DMS79 (cell line): ENCODE measurements at places on chromosomes 2 and 18.
A peak's percentile ranks its signal among the peaks of the same experiment; 100 is the strongest.

DNA sequence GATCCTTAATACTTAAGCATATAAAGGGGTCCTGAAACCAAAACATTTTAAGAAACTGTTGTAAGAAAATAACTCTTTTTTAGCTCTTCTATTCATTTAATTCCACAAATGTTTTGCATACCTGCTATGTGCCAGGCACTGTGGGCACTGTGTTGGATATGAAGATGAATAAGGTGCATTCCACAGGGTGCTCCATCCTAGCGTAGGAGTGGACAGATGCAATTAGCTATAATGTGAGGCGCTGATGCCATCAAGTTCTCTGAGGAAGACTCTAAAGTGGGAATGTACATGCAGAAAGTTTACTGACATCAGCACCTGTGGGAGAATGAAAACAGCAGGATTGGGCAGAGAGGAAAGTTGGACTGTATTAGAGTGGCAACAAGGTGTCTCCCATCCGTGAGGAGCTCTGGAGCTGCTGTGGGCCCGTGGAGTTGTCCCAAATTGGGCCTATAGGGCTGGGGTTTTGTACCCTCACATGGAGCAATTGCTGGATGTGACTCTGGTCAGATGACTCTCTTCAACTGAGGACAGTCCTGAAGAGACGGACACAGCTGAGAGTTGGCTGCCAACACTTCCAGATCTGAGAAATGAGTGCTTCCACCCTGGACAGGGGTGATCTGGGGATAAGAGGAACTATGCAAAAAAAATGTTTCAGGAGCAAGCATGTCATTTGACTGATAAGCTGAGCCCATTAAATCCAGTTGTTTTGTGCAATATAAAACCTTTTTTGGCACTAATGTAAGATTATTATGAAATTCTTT is 22.3 kb downstream of the CD8A start:
- no peak for DNase-seq

- no peak for DNase-seq
Measured at GRCh38 chr2:109193807-109194619, 65.0 kb downstream of the SH3RF3 start.

GRCh38 chr2:24838541-24838940 is 45.3 kb downstream of the CENPO start:
- no peak for DNase-seq

DNA sequence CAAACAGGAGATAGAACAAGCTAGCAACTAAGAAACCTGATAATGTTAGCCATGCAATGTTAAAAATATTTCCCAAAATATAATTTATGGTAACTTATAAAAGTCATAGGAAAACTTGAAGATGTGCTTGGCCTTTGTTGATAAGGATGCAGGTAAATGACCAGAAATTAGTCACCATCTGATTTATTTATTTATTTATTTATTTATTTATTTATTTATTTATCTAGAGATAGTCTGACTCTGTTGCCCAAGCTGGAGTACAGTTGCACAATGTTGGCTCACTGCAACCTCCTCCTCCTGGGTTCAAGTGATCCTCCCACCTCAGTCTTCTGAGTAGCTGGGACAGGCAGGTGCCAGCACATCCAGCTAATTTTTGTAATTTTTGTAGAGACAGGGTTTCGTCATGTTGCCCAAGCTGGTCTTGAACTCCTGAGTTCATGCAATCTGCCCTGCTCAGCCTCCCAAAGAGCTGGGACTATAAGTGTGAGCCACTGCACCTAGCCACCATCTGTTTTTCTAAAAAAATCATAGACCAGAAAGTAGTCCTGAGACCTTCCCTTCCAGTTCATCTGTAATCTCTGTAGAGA is 109.5 kb downstream of the DHRS9 start:
- DNase-seq, result no peak

- no peak for DNase-seq
Measured at GRCh38 chr18:59383851-59384250, 24.8 kb upstream of the LMAN1 start.

DNA sequence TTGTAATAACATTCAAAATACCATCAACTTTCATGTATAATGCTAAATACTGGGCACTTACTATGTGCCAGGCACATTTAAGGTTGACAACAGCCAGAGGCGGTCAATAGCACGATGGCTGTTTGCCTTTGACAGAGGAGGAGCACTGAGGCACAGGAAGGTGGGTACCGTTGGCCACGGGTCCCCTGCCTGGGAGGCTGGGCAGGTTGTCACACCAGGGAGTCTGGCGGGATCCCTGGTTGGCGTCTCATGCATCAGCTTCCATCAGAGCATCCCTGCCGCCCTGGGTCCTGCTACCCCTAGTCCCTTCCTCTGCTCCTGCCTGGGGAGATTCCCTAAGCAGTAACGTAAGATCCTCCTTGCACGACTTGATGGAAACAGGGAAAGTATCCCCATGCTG is 19.4 kb downstream of the ALLC start:
- DNase-seq, result no peak

- DNase-seq, result no peak
Measured at GRCh38 chr2:20615466-20616241, 35.2 kb downstream of the HS1BP3 start.

- DNase-seq, result no peak
Measured at GRCh38 chr2:674321-674985, 2.8 kb downstream of the TMEM18 start.

GRCh38 chr2:50650403-50650810 is 381.5 kb downstream of the NRXN1 start:
- no peak for DNase-seq

DNA sequence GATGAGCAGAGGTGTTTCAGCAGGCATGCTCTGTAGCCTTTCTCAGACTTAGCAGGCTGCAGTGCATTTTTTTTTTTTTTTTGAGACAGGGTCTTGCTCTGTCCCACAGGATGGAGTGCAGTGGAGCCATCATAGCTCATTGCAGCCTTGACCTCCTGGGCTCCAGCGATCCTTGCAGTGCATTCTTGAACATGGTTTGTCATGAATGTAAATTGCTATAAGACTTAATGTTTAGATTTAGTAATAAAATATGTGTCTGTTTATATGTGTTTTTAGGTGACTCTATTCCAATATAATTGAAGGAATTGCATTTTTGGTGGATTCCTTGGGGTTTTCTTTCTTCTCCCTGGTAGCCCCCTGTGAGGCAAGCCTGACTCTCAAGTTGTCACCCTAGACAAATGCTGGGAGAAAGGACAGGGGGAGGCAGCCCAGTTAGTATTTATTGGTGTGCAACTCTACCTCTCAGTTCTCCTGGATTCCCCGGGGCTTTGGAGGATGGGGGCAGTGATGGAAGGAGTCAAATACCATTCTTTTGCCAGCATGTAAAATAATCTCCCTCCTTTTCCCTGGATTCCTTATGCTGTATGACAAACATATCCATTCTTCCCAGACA is 22.7 kb downstream of the LYPD6B start:
- no peak for DNase-seq

DNA sequence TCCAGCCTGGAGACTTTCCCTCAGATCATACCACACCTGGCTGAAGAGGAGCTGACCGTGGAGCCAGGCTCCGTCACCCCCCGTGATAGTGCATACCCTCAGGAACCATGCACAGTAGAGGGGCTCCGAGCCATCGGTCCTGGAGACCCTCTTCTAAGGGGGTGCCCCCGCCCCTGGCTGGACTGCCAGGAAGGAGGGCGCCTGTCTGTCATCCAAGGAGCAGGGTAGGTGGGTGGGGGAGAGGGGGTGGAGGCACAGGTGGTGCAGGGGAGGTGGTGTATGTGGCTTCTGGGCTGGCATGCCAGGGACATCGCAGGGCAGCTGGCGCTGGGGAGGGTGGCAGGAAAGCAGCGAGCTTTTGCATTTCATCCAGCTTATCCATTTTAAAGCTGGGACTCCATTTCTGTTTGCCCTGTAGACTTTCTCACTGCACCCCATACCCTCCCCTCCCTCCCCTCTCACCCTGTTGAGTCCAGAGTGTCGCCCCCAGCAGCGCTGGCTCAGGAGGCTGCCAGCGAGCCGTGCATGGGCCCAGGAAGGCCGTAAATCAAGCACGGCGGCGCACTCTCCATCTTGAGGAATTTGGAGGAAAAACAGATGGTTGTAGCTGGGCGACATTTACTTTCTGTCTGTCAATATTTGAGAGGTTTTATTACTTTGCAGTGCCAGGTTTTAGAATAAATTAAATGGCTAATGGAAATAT is 56.2 kb upstream of the HS6ST1 start:
- no peak for DNase-seq

- DNase-seq, result no peak
Measured at GRCh38 chr18:51514128-51514527, 316.6 kb upstream of the MEX3C start.

DNA sequence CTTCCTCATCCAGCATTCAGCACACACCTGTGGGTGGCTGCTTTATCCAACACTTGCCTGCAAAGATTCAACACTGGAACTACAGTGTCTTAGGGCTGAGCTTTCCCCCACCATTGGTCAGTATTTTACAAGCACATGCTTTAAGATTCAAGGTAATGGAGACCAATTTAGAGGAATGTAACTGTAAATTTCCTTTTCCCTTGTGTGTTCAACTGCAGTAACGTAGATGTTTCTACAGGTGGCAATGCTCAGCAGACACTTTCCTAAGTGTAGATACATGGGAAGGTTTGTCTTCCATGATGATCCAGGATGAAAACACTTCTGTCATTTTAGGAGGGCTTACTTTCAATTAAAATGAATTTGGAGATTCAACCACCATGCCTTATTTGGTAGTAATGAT is 143.6 kb upstream of the PXDN start:
- no peak for DNase-seq

- no peak for DNase-seq
Measured at GRCh38 chr2:489084-489483, 188.1 kb downstream of the TMEM18 start.

GRCh38 chr2:145860083-145860482 is 1340.2 kb upstream of the ZEB2 start:
- DNase-seq, result no peak

DNA sequence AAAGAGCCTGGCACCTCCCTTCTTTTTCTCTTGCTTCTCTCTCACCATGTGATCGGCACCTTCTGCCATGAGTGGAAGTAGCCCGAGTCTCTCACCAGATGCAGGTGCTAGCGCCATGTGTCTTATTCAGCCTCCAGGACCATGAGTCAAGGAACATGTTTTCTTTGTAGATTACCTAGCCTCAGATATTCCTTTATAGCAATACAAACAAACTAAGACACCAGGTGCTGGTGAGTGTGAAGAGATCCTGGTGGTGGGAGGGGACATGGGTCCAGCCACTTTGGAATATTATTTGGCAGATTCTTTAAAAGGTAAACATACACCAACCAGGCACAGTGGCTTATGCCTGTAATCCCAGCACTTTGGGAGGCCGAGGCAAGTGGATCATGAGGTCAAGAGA is 5.9 kb upstream of the USP40 start:
- DNase-seq, result no peak

DNA sequence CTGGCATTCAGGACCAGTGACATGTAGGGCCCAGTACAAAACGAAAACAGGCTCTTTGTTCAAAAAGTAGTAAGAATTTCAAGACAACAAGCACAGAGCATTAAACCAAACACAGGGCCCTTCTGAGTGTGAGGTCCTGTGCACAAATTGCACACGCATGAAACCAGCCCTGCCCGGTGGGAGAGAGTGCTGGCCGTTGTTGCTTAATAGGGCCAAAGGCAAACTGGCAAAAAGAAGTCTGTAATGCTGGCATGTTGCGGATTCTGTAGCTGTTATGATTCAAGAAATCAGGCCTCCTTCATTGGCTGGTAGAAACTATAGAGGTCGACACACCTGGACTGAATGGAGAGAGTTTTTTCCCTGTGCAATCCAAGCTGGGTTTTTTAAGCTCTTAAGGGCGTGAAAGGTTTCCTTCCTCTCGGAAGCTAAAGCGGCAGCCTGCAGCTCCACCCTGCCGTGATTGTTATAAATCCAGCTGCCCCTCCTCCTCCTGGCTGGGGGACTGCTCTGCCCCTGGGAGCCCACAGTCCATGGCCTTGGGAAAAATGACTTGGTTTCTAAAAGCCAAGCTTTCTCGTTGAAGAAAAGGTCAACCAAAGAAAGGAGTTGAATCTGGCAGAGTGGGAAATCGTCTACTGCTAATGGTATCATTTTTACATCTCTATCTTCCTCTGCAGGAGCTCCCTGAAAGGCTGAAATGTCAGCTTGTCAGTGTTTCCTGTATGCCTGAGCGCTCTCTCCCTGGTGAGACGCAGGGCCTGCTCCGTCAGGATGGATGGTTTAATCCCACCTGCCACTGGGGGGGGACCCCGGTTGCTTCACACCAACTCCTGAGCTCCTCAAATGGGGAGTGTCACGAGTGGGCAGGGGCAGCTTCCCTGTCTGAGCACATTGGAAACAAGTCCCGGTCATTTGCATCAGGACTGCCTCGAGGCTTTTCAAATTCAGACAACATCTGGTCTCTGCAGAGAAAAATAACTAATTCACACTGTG is 143.6 kb downstream of the ALPK2 start:
- DNase-seq, result no peak

DNA sequence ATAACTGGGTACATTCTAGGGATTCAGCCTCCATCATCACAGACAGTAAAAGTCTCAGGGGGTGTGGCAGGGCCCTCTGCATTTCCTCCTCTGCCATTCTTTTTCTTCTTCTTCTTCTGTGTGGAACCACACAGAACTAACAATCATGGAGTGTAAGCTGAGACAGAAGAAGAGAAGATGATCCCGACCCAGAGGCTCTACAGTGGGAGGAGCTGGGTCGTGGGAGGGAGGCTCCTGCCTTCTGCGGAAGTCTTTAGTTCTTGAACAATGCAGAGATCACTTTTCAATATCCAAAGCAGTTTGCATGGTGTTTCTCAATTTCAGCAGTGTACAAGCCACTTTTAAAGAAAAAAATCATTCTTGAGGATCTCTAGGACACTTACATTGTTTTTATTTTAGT is 80.9 kb downstream of the KCNS3 start:
- no peak for DNase-seq

GRCh38 chr2:9997936-9998335 is 45.4 kb upstream of the KLF11 start:
- DNase-seq, result no peak

- DNase-seq, result peak; percentile 77
Measured at GRCh38 chr2:37623971-37624900, 47.2 kb downstream of the CDC42EP3 start.

DNA sequence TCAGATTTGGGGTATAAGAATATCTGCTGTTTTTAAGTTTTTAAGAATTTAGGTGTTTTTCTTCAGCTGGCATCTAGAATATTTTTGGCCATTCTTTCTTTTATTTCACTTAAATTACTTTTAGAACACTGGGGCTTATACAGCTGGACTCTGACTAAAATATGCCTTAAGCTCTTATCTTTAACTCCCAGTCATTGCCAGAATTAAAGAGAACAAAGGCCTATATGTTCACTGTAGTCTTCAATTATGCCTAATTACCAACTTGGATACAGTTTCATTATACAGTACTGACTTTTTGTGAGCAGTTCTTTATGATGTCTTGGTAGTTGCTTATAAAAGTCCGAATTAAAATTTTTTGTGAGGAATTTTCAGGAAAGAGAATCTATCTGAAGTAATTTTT is 192.8 kb downstream of the ZNF407 start:
- DNase-seq, result no peak
